Suprapubic skin (tissue), 4 donors: ENCODE measurements at places on chromosomes 11 and 22.

GRCh38 chr11:11798586-11799438 lies 43.0 kb upstream of the USP47 start:
- DNase-seq = peak; percentile 87

DNA sequence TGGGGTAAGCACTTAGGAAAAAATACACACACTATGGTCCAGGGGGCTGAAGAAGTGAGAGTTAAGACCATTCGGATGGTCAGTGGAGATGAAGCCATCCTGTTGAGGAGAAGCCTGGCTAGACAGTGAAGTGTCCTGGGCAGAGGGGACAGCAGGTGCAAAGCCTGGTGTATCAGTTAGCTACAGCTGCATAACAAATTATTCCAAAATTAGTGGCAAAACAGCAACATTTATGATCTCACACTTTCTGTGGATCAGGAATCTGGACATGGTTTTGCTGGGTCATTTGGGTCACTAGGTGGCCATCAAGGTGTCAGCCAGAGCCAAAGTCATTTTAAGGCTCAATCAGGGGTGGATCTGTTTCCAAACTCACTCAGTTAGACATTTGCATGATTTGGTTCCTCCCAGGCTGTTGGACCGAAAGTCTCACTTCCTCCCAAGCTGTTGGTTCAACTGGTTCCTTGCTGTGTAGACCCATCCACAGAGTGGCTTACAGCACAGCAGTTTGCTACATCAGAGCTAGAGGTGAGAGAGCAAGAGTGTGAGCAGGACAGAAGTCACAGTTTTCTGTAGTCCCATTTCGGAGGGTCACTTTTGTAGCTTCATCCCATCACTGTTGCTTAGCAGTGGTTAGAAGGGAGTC lies 80.1 kb upstream of the ALX4 start:
- DNase-seq = no peak

DNA sequence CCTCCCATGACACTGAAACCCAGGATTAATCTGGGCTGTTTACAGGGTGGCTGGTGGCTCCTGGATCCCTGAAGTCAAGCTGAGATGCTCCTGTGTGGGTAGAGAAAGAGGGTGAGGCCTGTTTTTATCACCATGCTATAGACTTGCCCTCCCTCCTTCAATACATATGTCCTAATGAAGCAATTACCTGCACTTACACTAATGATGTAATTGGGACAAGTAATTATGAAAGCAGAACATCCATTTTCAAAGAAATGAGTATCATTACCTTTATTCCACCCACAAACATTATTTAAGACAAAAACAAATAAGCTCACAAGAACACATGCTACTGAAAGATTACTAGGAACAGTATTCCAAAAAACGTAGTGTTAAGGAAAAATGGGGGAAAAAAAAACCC lies 64.3 kb upstream of the CHRM4 start:
- no peak for DNase-seq

DNA sequence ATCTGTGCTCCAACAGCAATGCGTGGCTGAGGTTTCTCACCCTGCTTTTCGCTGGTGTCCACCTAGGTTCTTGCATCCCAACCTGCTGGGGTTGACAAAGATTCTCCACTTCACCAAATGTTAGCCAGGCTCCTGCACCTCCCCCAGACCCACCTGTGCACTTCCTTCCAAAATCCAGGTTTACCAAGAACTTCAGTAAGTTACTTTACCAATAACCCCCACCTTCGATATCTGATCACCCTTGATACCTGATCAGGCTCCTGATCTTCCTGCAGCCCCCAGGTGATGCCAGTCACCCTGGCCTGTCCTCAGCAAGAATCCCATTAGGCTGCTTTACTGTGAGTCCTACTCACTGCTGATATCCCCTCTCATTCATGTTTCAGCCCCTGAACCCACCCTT lies 1203.4 kb downstream of the TBC1D22A start:
- DNase-seq = no peak

- no peak for DNase-seq
Observed at GRCh38 chr11:116172156-116172555, 600.6 kb downstream of the BUD13 start.

DNA sequence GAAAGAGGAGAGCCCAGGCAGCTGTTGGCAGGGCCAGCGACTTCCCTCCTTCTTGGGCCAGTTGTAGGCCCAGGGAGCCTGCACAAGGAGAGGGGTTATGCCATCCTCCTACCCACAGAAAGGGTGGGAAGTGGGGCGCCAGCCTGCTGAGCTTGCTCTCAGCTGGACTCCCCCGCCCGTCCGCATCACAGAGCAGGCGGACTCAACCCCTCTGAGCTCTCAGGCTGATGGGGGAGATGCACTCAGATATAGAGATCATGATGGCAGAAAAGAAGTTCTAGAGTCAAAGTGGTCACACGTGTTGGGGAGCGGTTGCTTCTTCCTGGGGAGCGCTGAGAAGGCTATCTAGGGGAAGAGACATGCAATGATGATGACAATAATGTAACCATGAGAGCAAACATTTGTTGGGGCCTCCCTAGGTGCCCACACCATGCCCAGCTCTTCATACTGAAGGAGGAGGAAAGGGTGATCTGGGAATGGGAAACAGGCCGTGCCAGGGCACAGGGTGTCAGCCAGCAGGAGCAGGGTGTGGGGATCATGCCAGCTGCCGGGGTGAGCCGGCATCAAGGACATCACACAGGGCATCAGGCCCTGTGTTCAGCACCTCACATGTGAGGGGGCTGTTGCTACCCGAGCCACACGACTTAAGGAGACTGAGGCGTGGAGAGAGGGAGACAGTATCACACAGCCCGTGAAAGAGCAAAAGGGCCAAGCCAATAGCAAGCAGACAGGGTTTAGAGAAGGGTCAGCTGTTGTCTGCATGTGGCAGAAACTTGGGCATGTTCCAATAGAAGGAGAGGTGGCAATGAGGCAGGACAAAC lies 7.7 kb downstream of the SLC35E4 start:
- DNase-seq = no peak

DNA sequence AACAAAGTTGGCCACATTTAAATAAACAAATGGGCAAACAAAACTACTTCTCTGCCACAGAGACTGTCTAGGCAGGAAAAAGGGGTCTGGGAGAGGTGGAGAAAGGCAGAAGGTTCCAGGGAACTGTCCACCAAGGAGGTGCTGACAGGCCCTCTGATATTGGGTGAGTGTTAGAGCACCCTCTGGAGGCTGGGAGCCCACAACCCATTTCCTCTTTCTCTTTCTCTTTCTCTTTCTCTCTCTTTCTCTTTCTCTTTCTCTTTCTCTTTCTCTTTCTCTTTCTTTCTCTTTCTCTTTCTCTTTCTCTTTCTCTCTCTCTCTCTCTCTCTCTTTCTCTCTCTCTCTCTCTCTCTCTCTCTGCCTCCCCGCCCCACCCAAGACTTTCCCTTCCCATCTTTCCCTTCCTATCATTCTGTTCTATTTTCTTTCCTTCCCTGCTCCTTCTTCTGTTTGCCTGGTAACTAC lies 912.8 kb downstream of the DLG2 start:
- DNase-seq = no peak

- DNase-seq = peak; percentile 38
Observed at GRCh38 chr22:19044381-19044780, 77.8 kb downstream of the DGCR2 start.

- DNase-seq = peak; percentile 30
Observed at GRCh38 chr11:60974726-60975125, 3.2 kb downstream of the CD6 start.

DNA sequence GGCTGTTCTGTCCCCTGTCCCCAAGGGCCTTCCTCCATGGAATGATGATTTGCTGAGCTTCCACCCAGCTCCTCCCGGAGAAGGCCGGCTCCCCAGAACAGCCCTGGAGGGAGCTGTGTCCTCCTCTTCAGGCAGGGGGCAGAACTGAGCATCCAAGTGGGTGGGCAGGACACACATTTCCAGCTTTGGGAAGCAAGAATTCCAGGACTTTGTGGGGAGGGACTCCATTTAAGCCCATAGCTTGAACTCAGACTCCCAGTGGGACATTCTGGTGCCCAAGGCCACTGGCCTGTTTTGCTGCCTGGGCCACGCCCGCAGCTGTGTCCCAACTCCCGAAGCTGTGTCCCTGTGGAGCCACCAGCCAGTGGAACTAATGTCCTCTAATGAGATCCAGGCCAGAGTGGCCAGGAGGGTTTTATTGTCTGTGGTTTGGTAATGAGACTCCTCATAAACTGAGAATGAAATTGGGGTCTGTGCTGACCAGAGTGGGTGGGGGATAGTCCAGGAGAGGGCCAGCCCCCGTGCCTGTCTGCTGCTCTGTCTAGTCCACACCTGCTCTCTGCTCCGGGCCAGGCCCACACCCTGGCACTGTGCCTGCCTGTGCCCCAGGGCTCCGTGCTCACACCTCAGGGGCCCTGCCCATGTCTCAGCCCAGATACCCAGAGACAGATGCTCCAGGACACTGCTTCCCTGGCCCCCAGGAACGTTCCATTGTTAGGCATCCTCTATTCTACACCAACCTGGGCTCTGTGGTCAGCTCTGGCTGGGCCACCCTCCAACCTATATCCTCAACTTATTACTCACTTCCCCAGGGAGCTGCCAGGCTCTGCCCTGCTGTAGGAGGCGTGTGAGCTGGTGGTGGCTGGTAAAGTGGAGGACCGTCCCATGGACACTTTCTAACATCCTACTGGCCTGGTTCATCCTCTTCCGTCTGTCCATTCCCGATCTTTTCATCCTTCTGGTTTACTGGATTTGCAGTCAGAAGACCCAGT lies 7.6 kb downstream of the NECTIN1 start:
- no peak for DNase-seq

DNA sequence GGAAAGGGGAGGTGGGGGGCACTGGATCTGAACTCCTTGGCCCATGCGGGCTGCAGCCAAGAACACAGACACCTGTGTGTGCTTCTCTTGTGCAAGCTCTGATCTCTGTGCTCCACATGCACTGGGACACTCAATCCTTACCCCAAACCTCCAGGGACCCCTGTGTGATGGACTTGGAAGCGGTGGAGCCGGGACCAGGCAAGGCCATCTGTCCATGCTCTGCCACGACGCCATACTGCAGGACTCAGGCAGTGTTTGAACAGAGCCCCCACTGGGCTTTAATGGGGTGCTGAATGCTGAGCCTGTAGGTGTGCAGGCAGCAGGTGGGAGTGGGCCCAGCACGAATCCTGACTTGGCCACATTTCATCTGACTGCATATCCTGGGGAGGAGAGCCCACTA lies 23.4 kb downstream of the PPM1F start:
- DNase-seq = no peak

DNA sequence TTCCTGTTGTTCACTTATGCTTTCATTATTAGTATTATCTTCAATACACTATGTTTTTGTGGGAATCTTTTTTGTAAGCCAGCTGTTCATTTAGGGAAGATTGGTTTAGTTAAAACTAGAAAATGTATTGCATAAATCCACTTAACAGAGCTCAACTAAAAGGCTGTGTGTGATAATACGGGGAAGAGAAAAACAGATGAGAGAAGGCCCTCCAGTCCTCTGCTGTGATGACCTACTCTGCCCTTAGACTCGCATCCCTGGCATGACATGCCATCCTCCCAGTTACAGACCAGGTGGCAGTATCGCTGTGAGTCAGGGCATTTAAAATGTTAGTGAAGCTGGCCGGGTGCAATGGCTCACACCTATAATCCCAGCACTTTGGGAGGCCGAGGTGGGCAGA lies 173.4 kb upstream of the TTC12 start:
- DNase-seq = no peak

DNA sequence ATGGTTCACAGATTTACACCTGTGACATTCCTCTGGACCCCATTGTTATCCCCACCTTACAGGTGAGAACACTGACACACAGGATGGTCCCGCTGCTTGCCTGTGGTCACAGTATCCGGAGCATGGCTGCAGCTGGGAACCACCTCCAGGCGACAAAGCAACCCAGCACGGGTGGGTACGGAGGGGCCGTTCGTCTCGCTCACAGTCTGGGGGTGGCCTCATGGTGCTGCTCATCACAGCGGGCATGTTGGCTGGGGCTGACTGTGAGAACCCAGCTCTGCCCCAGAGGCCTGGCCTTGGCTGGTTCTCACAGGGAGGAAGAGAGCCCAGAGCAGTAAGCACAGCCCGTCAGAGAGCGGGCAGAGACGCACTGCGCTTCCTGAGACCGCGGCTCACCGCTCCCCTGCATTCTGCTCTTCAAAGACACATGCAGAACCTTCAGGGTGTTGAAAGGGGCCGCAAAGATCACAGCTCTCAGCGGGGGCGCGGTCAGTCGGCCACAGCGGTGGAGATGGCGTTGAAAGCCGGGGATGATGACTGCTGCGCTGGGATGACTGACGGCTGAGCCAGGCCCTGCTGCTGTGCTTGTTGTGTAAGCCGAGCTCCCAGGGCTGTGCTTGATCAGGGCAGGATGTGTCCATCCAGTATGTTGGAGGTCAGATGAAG lies 423.0 kb downstream of the BRD1 start:
- DNase-seq = no peak

DNA sequence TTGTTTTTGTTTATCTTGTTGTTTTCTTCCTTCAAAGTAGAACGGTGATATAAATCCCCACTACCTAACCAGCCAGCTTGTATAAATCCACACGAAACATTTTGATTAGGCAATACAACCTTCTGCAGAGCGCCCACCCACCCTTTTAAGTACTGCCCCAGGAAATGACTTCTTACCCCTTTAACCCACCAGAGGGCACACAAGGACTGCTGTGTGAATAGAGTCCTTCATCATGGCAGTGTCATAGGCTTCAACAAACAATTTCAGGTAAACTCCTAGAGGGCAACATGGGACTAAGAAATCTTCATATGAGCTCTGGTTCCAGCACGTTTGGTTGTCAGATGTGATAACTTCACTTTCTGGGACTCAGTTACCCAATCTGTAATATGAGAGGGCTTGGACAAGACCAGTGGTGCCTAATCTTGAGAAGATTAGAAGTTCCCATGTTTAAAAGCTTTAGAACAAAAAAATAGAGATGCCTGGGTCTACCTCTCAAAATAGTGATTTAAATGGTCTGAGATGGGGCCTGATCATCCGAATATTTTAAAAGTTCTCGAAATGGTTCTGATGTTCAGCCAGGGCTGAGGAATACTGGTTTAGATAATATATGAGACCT lies 56.1 kb downstream of the PIWIL4 start:
- no peak for DNase-seq

GRCh38 chr11:71311176-71311925 lies 59.0 kb upstream of the SHANK2 start:
- DNase-seq = peak; percentile 53

GRCh38 chr11:45994371-45995341 lies 72.2 kb downstream of the LARGE2 start:
- no peak for DNase-seq
